ENCODE measurements at places on chromosomes 1 and 21. TPM values are rescaled to one million over a fixed set of nuclear protein-coding genes. Genes with fewer than 3 reads are reported as not detected.

GJA9 gene
- total RNA-seq: not detected

KCNN3 gene
- 0.10 TPM for total RNA-seq

DPT gene
- not detected for total RNA-seq

SELENBP1 gene
- total RNA-seq: not detected

SLC2A5 gene
- total RNA-seq: not detected

TCHH gene
- 0.17 TPM for total RNA-seq

RNF220 gene
- total RNA-seq: 106 TPM

FAM151A gene
- total RNA-seq: not detected

GPR3 gene
- 4.1 TPM for total RNA-seq

PDXK gene
- total RNA-seq: 115 TPM

CR1 gene
- not detected for total RNA-seq

ZSWIM5 gene
- 0.80 TPM for total RNA-seq
